ENCODE measurements at places on chromosomes 12 and 14.

- DNase-seq, result no peak
Measured at GRCh38 chr14:63182968-63183367, 21.3 kb upstream of the RHOJ start.

- no peak for DNase-seq
Measured at GRCh38 chr14:78282437-78282836, 112.3 kb downstream of the NRXN3 start.

GRCh38 chr14:78519863-78520262 is 349.7 kb downstream of the NRXN3 start:
- no peak for DNase-seq

DNA sequence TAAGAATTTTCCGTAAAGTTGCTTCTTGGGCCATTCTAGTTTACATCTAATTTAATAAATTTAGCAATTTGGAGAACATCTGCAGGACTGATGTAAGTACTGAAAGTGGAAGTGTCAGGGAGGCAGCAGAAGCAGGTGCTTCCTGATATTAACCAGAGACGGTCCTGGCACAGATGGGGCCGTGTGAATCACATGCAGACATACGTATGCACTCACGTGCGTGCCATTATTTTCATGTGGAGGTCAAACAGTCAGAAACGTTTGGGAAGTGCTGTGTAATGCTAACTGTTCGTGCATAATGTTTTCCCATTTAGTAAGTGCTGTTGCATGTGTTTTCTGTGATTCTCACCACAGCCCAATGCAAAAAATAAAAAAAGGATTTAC is 87.8 kb upstream of the DYNC1H1 start:
- peak; percentile 79 for DNase-seq

DNA sequence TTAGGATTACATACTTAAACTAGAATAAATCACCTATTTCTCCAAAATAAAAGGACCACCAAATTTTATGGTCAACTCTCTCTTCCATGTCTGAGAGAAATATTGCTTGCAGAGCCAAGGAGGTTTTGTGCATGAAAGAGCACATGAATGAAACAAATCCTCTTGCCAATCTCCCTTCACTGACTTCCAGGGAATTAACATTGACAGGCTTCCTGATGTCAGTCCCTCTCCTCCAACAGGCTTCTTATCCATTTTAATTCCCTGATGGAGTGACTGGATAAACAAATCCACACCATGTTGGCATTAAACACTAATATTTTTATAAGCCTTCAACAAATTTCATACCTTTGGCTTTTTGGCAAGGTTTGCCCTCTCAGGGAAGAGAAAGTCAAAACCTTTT is 45.3 kb upstream of the CNTN1 start:
- no peak for DNase-seq

- no peak for DNase-seq
Measured at GRCh38 chr12:22459838-22460490, 84.4 kb downstream of the C2CD5 start.

Measured in tibial artery (tissue), 4 donors.